ENCODE measurements at places on chromosomes 16 and 17.
A peak's percentile ranks its signal among the peaks of the same experiment; 100 is the strongest.

GRCh38 chr16:3113765-3114479, 1.5 kb downstream of the ZNF205 start:
- DNase-seq = no peak

DNA sequence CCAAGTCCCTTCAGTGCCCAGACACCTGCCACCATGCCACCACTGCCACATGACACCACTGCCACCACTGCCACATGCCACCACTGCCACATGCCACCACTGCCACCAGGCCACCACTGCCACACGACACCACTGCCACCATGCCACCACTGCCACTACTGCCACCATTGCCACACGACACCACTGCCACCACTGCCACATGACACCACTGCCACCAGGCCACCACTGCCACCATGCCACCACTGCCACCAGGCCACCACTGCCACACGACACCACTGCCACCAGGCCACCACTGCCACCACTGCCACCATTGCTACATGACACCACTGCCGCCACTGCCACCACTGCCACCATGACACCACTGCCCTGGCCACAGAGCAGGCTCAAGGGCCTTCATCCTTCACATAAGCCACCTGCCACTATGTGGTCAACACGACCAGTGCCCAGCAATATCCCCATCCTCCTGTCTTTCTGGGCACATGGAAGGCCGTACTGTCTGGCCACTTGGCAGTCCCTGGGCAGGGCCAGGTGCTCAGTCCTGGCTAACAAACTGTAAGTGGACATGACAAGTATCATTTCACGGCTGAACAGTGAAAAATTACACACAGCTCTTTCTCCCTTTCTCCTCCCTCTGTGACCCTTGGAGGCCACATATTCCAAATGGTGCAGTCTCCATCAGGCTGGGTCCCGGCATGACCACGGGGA, 33.1 kb downstream of the ABR start:
- no peak for DNase-seq

- no peak for DNase-seq
Measured at GRCh38 chr17:79922116-79922601, 82.9 kb upstream of the CBX4 start.

DNA sequence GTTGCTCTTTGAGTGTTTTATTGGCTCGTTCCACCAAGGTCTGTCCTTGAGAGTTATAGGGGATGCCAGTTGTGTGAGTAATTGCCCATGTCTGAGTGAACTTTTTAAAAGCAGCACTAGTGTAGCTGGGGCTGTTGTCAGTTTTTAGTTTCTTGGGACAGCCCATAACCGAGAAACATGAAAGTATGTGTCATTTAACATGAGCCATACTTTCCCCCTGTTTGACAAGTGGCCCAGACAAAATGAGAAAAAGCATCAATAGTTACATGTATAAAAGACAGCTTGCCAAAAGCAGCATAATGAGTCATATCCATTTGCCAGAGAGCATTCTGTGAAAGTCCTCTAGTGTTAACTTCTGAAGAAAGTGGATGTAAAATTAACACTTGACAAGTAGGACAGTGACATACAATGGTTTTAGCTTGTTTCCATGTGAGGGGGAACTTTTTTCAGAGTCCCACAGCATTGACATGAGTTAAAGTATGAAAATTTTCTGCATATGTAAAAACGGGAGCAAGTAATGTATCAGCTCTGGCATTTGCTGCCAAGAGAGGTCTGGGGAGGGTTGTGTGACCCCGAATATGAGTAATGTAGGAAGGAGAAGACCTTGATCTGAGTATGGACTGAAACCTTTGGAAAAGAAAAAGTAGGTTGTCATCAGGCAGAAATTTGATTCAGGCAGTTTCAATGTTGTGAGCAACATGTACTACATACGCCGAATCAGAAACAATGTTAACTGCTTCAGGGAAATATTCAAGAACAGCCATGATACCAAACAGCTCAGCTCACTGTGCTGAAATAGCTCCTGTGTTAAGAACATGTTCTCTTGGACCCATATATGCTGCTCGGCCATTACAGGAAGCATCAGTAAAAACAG, 56.8 kb upstream of the ARL4D start:
- no peak for DNase-seq

- no peak for DNase-seq
Measured at GRCh38 chr16:354291-354881, 1.9 kb upstream of the AXIN1 start.

DNA sequence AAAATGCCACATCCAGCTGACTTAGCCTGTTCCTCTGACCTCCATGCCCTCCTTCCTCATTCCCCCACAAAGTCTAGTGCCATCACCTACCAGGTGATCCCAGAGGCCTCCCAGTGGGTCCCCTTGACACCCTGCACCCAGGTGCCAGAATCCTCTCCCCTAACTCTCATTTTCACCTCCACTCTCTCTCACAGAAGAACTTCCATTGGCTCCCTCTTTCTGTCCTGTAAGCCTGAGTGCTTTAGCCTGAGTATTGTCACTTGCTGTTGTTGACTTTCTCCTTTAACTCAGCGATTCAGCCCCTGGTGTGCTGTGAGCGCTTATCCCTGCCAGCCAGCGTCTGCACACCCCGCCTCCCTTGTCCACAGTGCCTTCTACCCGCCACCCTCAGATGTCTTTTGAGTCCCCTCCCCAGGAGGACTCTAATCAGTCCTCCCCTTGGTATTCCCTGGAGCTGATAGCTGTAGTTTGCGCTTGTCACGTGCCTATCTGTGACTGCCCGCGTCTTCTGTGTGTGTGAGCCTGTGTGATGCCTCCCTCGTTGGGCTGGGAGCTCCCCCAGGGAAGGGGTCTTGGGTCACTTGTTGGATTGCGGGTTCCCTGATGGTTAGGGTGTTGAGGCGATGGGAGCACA, 31.9 kb downstream of the ARHGAP23 start:
- no peak for DNase-seq

GRCh38 chr17:76635659-76636360, 7.7 kb downstream of the ST6GALNAC1 start:
- no peak for DNase-seq

GRCh38 chr17:65366102-65366844, 195.2 kb downstream of the AXIN2 start:
- no peak for DNase-seq

DNA sequence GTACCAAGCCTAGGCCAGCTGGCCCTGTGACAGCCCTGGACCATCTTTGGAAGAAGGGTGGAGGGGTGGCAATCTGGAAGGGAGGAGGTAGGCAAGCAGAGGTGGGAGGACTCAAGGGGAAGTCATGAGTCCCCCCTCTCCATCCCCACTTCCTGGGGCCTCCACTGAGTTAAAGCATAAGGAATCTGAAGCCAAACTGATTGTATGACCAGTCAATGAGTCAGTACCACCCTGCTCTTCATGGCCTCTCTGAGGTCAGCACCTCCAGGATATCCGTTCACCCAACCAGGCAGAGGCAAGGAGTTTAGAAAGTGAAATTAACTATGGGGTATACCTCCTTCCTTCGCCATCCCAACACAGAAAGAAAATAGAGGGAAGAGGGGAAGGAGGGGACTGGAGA, 272.7 kb downstream of the SOX9 start:
- no peak for DNase-seq

- DNase-seq = peak; percentile 7
Measured at GRCh38 chr17:83053021-83053681, 26.3 kb upstream of the METRNL start.

DNA sequence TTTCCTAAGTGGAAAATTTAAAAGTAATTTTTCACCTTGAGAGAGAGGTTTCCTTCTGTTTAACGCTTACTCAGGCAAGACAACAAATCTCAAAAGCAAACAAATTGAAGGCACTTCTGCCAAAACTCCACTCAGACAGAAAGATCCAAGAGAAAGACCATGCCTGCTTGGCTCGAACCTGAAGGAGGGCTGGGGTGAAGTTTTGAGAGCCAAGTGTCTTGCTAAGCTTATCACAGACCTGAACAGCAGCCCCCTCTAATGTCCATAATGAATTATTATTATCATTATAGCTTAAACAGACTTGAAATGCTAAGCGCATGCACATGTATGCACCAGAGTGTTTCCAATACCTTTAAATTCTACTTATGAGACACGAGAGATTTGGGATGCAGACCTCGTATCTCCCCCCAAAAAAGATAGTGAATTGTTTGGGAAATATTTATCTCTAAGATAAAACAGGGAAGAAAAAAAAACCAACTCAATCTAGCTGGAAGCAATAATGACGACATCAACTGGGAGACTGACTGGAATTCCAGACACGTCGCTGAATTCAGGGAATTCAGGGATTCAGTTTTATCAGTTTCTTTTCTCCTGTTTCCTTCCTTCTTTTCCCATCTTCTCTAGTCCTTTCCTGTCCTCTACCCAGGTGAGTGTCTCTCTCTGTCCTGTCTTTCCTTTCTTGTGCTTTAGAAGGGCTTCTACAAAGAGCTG, 473.2 kb downstream of the RBFOX1 start:
- no peak for DNase-seq

GRCh38 chr17:39951924-39952679, 10.7 kb upstream of the GSDMA start:
- no peak for DNase-seq

DNA sequence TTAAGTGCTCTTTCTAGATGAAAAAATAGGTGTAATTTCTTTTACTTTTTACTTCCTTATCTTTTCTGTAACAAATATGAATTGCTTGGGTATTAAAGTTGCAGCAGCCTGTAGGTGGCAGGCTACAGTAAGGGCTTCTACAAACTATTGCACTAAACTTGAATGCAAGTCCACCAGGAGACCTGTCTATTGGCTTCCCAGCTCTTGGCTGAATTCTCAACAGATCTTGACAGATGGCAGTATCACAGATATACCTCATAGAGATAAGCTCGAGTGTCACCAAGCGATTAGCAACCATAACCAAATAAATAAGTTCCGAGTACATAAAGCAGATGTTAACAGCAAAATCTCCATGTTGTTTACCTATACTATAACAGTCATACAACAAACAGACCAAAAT, 5.9 kb downstream of the BBS2 start:
- DNase-seq = peak; percentile 34

DNA sequence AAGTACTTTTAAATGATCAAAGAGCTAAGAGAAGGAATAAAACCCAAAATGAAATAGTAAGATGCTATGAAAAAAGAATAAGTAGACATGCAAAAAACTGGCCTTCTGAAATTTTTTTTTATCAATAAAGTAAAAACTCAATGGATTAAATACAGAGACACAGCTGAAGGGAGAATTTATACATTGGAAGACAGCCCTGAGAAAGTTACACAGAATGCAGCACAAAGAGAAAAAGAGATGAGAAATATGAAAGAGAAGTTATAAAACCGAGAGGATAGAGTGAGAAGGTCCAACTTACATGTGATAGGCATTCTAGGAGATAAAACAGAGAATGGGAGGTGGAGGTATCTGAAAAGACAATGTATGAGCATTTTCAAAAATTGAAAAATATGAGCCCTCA, 57.0 kb downstream of the MARF1 start:
- no peak for DNase-seq

DNA sequence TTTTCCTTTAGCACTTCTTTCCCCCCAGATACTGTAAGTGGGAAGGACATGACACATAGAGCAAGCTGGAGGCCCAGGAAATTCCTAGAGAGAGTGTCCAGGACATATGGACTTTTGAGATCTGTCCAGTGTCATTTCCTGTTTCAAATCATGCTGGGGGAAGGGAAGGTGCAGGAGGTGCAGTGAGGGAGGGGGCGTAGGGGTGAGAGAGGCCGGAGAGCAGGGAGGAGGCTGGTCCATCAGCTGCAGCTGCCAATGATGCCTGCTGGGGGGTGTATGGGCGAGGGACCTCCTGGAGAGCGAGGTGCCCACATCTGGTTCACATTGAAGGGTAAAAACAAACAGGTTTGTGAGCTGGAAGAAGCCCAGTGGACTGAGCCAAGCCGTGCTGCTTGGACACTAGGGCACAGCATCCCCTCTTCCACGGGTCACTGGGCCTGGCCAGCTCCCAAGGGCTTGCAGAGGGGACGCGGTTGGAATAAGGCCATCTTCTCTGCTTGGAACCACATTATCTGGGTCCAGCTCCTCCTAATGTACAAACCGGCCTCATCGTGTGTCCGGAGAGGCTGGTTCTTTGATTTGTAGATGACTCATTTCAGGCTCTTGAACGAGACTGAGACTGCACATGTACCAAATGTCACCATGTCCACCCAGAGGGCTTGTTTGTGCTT, 70.4 kb upstream of the SMURF2 start:
- no peak for DNase-seq

- DNase-seq = no peak
Measured at GRCh38 chr16:88363239-88363891, 19.4 kb upstream of the ZNF469 start.

- DNase-seq = no peak
Measured at GRCh38 chr16:88337538-88337937, 45.2 kb upstream of the ZNF469 start.

- DNase-seq = no peak
Measured at GRCh38 chr17:42853968-42854790, 3.2 kb downstream of the AOC3 start.

GRCh38 chr16:48347980-48348379, 37.2 kb downstream of the SIAH1 start:
- no peak for DNase-seq

GRCh38 chr16:21656795-21657768, 4.7 kb upstream of the IGSF6 start:
- peak; percentile 19 for DNase-seq

DNA sequence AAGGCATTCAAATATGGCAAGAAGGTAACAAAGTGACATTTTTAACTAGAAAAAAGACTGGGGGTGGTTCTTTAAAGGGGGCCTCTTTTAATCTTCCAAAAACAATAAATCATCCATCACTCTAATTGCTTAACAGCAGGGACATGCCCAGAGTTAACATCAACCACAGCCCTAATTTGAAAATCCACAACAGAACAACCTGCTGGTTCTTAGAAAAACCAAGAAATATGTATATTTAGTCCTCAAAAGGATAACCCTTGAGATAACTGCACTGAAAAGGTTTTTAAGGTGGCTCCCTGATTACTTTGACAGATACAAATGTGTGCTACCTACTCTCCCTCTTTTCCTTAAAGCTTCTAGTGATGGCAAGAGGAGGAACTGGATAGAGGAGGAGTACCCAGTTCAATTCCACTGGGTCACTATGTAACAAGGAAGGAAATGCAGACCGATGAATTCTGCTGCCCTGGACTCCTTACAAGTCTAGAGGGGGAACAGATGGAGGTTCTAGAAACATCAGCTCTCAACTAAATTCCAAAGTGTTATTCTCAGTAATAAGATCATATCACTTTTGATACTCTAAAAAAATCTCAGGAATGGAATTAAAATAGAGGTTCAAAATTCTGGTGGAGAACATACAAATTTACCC, 54.3 kb downstream of the N4BP1 start:
- no peak for DNase-seq

Measured in central memory CD8-positive, alpha-beta T cell (primary cell).